ENCODE measurements at places on chromosomes 4 and X. TPM values are rescaled to one million over a fixed set of nuclear protein-coding genes. Genes with fewer than 3 reads are reported as not detected.

Gene ELF4
- 10.8 TPM for total RNA-seq

Gene TKTL2
- total RNA-seq: not detected

Gene ADH7
- total RNA-seq: 0.83 TPM

Gene SGMS2
- 38.7 TPM for total RNA-seq

Gene DNASE1L1
- 28.5 TPM for total RNA-seq

Gene MGST2
- total RNA-seq: 95.7 TPM

Gene NRK
- total RNA-seq: 0.05 TPM

Gene TSPAN7
- total RNA-seq: 31.3 TPM

Gene MAGEA4
- total RNA-seq: not detected

Gene FAAH2
- 40.1 TPM for total RNA-seq

Gene ENPEP
- 3.1 TPM for total RNA-seq

Gene PPA2
- 90.4 TPM for total RNA-seq

Gene RTL5
- 0.76 TPM for total RNA-seq

Gene P2RY4
- 7.4 TPM for total RNA-seq
